ENCODE measurements at places on chromosomes 1 and 21.

- DNase-seq = peak; percentile 85
Observed at GRCh38 chr1:53526451-53527101, 67.4 kb downstream of the DMRTB1 start.

- no peak for DNase-seq
Observed at GRCh38 chr1:89760496-89760895, 60.3 kb upstream of the LRRC8D start.

DNA sequence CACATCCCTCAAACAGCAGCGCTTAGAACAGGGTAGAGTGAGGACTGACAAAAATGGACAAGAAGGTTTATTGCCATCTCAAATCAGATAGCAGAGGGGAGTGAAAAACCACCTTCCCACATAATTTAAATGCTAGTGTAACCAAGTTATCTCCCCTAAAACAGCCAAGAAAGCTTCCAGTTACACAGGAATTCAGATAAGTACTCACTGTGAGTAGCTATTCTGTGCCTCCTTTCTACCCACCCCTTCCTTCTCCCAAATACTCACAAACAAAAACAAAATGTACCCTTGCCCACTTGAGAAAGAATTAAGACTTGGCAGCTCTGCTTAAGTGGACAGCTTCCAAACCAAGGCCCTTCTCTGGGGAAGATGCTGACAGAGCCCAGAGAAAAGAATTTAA is 9.1 kb downstream of the OTUD7B start:
- DNase-seq = no peak

DNA sequence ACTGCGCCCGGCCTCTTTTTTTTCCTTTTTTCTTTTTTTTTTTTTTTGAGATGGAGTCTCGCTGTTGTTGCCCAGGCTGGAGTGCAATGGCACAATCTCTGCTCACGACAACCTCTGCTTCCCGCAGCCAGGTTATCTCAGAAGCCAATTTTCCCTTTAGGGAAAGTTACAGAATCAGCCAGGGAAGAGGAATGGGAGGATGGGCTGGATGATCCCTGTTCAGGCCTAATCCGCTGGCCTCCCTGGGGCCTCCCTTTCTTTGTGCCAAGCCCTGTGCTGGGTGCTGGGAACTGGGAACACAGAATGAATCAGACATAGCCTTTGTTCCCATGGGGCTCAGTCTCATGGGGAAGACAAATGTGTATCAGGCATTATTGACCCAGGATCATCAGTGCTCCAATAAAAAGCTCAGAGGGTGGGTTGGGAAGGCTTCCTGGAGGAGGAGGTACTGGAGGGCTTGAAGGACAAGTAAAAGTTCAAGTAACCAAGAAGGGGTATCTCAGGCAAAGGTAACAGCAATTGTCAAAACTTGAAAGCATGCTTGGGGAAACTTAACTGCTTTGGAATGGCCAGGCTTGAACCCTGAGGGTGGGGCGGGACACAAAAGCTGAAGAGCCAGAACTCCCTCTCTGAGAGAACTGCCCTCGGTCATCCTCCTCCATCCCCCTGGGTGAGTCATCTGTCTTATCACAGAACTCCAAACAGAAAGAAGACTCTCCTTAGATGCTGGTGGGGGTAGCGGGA is 14.3 kb downstream of the ECHDC2 start:
- DNase-seq = no peak

DNA sequence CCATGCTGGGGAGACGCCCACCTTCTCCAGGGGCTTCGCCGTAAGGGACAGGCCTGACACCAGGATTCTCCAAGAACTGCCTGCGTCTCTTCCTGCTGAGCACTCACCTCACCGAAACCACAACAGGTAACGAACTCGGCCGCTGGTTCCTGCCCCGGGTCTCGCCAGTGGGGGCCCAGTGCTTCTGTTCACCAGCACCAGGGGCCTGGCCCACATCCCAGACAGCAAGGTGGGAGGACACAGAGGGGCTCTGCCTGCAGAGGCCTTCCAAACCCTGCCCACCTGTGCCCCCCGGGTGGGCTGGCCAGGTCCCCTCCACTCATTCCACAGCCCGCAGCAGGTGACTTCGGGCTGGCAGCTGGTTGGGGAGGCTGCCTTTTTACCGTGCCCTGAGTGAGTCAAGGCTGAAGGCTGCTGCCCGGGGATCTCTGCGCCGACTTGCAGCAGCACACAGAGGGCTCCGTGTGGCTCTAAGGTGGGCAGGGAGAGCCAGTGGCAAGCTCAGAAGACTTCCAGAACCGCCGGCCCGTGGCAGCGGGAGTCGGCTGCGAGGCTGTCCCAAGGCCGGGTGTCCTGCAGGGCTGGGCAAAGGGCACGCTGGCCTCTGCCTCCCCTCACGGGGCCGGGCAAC is 14.7 kb upstream of the COL18A1 start:
- DNase-seq = no peak

- no peak for DNase-seq
Observed at GRCh38 chr1:62628506-62628905, 31.2 kb downstream of the ANGPTL3 start.

GRCh38 chr1:246492611-246493245 is 14.4 kb downstream of the SMYD3 start:
- peak; percentile 76 for DNase-seq

GRCh38 chr1:245858022-245858721 is 648.9 kb downstream of the SMYD3 start:
- no peak for DNase-seq

GRCh38 chr21:34579411-34579810 is 35.5 kb downstream of the RCAN1 start:
- DNase-seq = no peak

Data from SK-N-SH (cell line).